SJCRH30 (cell line): ENCODE measurements at places on chromosomes 16 and 17. TPM values are rescaled to one million over a fixed set of nuclear protein-coding genes. Genes with fewer than 3 reads are reported as not detected.

DNA sequence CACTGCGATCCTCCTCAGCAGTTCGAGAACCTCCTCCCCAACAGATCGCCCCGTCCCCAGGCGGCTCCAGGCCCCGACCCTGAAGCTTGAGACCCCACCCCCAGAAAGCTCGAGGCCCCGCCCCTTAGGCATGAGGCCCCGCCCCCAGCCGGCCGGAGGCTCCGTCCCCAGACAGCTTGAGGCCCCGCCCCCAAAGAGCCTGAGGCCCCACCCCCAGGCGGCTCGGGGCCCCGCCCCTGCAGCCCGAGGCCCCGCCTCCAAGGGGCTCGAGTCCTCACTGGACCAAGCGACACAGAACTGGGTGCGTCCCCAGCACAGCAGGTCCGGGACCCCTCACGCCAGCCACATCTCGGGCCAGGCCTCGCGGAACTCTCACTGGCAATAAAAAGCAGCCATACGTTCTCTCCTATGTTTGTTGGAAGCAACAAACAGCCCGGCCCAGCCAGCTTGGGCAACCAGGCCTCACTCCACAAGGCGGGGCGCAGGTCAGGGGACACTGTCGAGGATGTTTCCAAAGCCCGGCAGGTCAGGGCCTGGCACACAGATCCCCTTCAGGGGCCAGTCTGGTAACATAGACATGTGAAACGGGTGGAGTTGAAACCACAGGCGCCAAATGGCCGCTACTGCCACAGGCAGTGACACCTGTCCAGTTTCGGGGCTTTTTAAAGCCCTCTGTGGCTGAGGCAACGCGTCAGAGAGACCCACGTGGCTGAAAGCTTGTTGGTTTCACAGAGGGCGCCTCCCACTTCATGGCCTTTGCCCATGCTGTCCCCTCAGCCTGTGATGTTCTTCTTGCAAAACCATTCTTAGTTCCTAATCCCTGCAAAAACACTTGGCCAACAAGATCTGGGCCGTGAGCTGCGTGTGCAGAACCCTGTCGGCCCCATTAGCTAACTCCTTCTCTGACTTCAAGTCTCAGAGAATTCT lies 224.2 kb downstream of the PARN start:
- DNase-seq: peak; percentile 89

DNA sequence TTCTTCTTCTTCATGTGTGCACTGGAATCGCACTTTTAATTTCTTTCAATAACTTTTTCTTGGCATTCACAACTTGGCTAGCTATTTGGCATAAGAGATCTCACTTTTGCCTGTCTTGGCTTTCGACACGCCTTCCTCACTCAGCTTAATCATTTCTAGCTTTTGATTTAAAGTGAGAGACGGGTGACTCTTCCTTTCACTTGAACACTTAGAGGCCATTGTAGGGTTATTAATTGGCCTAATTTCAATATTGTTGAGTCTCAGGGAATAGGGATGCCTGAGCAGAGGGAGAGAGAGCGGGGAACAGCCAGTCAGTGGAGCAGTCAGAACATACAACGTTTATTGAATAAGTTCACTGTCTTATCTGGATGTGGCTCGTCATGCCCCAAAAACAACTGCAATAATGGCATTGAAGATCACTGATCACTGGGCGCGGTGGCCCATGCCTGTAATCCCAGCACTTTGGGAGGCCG lies 200.3 kb downstream of the SEC14L1 start:
- DNase-seq: no peak

DNA sequence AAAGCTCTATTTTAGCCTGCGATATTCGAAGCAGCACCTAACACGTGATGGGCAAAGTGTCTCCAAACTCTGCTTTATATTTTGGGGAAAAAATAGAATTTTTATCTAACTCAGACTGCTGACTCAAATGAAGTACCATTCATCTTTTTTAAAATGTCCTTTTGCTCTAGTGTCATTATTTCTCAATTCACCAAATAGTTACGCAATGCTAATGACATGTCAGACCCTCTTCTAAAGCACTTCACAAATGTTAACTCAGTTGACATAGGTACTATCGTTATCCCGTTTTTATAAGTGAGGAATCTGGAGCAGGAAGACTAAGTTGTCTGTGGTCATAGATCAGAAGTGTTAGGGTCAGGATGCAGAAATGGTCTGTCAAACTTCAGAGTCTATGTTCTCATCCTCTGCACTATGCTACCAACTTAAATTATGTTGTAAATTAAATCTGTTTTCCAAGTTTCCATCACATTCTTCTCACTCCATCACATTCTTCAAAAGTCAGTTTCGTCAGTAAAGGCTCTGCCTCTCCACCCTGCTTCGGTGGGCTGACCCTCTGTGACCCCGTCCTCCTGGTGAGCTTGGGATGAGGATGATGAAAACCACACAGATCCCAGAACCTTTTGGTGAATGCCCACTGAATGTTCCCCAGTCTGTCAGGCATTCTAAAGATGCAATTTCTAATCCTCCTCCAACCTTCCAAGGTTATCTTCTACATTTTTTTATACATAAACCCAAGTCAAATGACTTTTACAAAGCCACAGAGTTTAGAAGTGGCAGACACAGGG lies 102.8 kb downstream of the ADAMTS18 start:
- no peak for DNase-seq

DNA sequence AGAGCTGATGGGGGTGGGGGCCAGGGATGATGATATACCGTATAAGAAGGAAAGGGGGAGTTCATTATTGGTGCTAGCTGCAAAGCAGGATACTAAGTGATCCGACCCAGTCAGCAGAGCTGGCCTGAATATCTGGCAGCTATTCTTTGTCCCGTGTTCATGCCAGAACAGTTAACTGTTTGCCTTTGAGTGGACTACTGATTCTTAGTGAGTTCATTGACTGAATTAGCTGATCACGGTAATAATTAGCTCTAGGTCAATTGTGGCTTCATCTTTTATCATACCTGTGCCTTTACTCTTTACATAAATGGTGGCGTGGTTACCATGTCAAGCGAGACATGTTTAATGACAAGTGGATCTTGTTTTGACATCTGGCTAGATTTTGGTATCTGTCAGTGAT lies 5.3 kb downstream of the KPNB1 start:
- DNase-seq: no peak

GRCh38 chr16:58695368-58695767 lies 10.8 kb upstream of the SLC38A7 start:
- no peak for DNase-seq

- peak; percentile 59 for DNase-seq
Measured at GRCh38 chr17:49968405-49969133, 421 bp upstream of the DLX4 start.

DNA sequence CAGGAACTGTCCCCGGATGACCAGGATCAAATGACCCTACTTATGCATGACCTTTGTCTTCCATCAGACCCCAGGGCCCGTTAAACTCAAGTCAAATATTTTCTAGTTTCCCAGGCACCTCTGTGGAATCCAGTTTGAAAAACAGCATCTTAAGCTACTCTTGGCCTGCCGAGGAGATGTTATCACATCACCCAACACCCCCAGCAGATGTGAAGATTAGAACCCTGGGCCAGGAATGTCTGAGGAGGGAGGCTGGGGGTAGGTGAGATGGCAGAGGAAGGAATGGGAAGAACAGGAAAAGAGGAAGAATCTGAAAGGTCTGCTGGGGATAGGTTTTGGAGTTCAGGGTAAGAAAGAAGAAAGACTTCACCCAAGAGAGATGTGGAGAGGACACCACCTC lies 79.2 kb downstream of the AXIN2 start:
- no peak for DNase-seq

GRCh38 chr16:30530163-30531037 lies 4.0 kb upstream of the ZNF768 start:
- no peak for DNase-seq

DNA sequence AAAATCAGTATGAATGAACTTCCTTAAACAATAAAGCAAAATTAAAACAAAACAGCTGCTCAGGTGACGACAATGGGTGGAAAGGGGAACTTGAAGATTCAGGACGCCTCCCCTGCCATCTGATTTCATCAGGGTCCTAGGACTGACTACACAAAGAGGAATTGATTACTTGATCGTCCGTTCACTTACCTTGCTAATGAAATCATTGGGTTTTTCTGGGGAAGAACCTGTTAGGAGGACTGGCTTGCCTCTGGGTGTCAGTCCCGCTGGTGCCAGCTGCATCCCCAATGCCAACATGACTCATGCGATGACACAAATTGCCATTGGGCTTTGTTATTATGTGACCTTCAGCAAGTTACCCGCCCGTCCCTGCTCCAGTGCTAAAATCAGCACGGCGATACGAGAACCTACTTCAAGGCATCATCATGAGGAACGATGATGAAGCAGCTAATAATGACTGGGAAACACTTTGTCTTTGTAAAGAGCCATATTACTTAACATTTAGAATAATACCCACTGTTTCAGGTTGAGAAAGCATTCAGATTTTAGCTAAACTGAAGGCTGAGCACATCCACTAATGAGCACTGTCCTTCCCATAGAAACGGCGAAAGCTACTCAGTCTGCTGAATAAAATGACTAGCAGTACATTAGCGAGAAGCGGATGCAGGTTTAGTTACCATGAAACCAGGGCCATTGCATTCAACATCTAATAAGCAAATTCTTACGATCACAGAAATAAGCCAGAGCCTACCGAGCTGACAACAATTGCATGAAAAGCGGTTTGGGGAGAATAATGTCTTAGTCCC lies 139.4 kb downstream of the ZFHX3 start:
- DNase-seq: no peak

DNA sequence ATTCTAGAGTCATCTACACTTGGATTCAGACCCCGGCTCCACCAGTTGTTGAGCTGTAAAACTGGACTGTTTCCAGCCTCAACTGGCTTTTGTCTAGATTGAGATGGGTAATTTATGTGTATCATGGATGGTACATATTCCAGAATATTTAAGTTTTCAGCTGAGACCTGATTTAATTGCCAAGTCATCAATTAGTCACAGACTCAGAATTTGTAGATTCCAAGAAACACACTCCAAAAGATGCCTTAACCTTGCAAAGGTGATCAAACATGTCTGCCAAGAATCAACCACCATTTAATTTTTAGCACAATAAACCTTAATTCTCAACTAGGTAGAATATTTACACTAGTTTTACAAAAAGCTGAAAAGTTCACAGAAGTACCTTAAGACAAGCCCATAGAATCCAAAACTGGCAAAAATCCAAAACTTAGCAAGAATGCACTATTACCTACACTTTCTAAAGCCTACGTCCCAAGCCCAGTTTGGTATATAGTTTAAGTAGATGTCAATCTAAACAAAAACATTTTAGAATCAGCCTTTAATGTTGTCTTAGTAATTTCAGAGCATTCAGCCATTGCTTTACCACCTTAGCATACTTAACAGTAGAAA lies 17.7 kb downstream of the SIAH1 start:
- DNase-seq: no peak

DNA sequence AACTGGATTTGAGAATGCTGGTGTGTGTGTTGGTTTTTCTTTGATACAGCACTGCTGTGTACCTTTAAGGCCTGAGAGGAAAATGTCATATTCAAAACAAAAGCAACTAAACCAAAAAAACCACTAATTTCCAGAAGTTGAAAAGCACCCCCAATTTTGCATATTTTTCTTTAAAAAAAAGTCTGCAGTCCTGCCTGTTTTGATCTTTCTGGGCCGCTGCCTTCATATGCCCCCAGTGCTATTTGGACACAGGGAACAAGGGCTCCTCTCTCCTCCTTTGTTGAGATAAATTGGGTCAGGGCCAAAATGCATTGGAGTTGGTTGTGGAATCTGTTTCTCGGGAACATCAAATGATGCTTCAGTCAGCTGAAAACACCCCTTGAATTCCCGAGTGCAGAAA lies 26.9 kb downstream of the GPT2 start:
- no peak for DNase-seq

GRCh38 chr17:6105649-6106007 lies 35.4 kb downstream of the WSCD1 start:
- DNase-seq: no peak

- DNase-seq: peak; percentile 22
Measured at GRCh38 chr17:9402590-9403199, 172.9 kb downstream of the STX8 start.

GRCh38 chr16:50209546-50210265 lies 56.6 kb downstream of the TENT4B start:
- DNase-seq: peak; percentile 61

- DNase-seq: no peak
Measured at GRCh38 chr16:17301593-17302135, 169.1 kb downstream of the XYLT1 start.

- no peak for DNase-seq
Measured at GRCh38 chr16:2178321-2179106, 17.9 kb downstream of the CASKIN1 start.

DNA sequence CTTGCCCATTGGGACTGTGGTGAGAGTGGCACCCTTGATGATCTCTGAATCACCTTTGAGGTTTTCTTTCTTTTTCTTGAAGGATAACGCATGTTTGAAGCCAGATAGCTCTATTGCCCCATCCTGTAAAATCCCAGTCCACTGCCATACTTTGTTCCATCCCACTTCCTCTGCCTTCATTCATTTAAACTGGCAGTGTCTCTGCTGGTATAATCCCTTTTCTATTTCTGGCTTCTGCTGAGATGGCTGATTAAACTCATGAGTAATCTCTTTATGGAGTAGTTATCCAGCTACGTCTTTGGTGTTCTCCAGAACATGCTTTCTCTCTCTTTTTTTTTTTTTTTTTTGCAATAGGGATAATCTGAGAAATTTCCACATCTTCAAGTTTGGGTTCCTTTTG lies 656.5 kb upstream of the SALL1 start:
- DNase-seq: no peak

IKZF3 gene
- not detected in 2 replicates for total RNA-seq

CEMP1 gene
- not detected in 2 replicates for total RNA-seq

NXPH3 gene
- 1.0 and 1.2 TPM in 2 replicates for total RNA-seq

MYL11 gene
- 10.8 and 13.1 TPM in 2 replicates for total RNA-seq

ERCC4 gene
- total RNA-seq: 8.3 and 9.2 TPM in 2 replicates

CHST5 gene
- not detected in 2 replicates for total RNA-seq

B4GALNT2 gene
- not detected in 2 replicates for total RNA-seq

ZNF263 gene
- total RNA-seq: 46.3 and 47.6 TPM in 2 replicates

TOP2A gene
- 524 and 583 TPM in 2 replicates for total RNA-seq

DHRS7C gene
- not detected in 2 replicates for total RNA-seq
